ENCODE measurements at places on chromosomes 3 and 15.

DNA sequence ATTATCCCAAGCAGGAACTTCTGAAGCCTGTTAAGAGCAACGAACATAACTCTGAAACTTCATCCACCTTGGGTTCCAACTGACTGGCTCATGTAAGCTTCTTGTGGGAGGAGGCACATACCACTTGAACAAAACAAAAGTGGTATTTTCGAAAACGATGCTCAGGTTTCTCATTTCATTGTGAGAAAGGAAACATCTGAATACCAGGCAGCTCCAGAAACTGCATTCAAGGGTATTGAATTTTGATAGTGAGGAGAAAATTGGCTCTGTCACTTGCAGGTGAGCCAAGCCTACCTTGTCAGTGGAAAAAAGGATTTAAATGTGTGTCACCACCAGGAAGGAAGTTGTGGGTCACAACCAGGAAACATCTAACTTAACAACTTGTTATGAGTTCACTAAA lies 218.1 kb upstream of the SATB1 start:
- no peak for DNase-seq

DNA sequence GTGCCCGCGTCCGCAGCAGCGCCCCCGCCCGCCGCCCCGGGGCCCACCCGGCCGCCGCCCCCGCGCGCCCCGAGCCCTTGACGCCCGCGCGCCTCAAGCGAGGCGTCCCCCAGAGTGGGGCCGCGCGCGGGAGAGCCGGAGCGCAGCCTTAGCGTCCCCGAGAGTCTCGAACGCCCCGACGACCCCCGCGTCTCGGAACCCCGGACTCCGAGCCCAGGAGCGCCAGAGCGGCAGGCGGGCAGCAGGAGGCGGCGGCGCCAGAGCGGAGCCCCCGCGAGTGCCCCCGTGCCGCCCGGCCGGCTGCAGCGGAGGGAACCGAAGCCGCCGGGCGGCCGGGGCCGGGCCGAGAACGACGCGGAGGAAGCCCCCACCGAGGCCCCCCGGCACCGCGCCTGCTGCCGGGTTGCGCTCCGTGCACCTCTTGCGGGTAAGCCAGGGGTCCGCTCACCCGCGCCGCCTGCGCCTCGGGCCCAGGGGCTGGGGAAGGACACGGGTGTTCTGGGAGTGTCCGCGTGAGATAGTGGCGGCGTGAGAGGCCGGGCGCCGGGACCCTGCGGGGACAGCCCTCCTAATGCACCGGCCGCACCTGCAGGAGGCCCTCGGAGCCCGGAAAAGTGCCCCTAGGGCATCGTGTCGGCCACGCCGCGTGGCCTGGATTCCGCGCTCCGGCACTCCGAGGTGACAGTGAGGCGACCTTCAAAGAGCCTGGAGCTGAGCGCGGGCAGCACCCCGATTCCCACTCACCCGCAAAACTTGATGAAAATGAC lies 52.0 kb upstream of the ULK4 start:
- DNase-seq = peak; percentile 58

DNA sequence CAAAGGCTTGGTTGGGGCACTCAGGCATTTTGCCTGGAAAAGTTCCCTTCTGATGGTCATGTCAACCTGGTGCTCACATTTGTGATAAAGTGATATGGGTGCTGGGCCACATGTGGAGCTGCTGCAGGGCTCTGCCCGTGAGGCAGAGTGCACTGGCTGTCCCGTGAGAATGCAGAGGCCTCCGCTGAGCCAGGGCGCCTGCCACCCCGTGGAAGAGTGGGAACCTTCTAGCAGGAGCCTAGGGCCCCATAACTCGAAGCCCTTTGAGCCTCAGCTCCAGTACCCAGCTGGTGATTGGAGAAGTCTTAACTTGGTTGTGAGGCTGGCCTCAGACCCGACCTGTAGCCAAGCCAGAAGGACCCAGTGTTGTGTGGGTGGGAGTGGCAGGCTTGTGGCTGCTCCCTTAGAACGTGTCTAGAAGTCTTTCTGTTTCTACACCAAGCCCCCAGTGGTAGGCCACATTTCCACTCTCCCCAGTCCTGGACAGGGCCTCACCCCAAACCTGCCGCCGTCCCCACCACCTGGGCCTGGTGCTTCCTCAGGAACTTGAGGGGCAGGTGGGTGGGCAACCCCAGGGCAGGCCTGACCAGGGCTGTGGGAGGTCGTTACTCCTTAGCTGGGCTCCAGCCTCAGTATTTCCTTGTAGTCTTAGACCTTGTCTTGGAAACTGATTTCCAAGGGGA lies 19.7 kb downstream of the SEC61A1 start:
- DNase-seq = no peak

DNA sequence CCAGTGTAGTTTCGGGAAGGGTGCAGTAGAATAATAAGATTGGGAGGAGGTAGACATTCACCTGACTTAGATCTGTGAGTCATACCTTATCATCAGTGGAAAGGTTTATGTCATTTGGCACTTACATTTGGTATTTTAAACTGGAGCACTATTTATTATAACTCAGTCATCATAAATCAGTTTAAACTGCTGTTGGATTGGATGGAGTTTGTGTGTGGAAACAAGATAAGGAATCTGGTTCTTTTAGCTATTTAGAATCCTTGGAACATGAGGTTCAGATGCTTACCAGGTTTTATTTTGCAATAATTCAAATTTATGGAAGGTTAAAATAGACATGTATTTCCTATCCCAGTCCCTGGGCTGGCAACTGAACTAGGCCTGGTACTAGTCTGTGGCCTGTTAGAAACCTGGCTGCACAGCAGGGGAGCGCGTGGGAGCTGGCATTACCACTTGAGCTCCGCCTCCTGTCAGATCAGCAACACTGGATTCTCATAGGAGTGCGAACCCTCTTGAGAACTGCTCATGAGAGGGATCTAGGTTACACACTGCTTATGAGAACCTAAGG lies 34.5 kb downstream of the ZFAND6 start:
- peak; percentile 22 for DNase-seq
